ENCODE measurements at places on chromosomes 6 and 20.

DNA sequence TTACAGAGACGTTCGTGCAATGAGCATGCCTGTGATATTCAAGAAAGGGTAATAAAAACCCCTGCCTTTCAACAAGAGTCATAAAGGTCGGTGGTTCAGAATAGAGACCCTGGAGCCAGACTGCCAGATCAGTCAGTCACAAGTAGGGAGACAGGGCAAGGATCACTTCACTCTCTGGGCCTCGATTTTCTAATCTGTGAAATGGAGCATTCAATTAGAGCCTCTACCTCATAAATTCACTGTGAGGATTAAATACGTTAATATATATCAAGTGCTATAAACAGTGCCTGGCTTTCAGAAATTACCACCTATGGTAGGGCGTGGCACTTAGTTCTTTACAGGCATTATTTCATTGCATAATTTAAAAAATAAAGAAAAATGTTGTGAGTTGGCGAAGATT lies 43.7 kb upstream of the EYA2 start:
- no peak for DNase-seq

GRCh38 chr20:16703570-16703969 lies 26.3 kb upstream of the SNRPB2 start:
- DNase-seq, result no peak

DNA sequence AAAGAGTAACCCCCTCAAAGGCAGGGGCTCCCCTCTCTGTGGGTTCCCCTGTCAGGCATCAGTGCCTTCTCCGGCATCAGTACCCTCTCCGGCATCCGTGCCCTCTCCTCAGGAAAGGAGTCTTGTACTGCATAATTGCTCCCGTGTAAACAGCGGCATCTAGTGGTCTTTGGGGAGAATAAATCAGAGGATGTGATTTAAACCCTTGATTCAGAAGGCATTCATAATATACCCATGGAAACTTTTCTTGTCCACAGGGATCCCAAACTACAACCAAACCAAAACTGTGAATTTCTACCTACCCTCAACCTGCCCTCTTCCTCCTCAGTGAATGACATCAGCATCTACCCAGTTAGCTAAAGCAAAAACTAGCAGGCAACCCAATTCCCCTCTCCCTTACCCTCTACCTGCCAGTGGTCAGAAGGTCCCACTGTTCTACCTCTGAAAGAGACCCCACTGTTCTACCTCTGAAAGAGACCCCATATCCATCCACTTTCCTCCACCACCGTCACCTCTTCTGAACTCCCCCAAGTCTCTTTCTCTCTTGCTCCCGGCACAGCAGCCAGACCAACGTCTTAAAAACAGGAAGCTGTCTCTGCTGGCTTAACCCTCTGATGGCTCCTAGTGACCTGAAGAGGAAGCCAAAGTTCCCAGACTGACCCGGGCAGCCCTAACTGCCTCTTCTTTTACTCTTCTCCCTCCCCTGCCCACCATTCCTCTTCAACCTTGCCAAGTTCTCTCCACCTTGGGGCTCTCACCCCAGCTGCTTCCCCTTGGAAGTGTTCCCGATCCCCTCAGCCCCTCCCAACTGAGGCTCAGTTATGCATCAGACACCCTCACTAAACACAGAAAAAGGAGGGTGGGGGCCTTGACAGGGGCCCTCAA lies 27.2 kb downstream of the UBE2V1 start:
- DNase-seq, result peak; percentile 79

DNA sequence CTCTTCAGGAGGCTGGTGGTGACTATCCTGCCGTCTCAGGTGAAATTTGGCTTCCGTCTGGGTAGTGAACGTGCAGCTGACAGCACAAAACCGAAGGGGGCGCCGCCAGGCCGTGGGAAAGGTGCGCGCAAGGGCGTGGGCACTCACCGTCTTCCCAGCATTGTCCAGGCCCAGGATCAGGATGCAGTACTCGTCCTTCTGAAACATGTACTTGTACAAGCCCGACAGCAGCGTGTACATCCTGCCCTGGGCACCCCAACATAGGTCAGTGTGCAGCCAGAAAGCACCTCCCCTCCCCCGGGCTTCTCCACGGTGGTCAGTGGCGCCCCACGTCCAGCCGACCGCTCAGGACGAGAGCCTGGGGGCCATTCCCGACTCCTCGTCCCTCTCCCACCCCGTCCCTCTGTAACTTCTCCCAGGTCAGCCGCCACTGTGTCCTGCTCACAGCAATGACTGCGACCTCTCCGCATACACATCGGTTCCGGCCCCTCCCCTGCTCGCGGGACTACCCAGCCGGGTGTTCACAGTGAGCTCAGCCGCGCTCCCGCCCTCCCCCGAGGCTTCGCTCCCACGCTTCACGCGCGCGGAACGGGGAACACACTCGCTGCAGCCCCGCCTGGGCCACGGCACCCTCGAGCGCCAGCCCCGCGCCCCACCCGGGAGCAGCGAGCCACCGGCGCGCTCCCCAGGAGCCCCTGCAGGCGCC lies 771 bp downstream of the ARFRP1 start:
- peak; percentile 60 for DNase-seq

DNA sequence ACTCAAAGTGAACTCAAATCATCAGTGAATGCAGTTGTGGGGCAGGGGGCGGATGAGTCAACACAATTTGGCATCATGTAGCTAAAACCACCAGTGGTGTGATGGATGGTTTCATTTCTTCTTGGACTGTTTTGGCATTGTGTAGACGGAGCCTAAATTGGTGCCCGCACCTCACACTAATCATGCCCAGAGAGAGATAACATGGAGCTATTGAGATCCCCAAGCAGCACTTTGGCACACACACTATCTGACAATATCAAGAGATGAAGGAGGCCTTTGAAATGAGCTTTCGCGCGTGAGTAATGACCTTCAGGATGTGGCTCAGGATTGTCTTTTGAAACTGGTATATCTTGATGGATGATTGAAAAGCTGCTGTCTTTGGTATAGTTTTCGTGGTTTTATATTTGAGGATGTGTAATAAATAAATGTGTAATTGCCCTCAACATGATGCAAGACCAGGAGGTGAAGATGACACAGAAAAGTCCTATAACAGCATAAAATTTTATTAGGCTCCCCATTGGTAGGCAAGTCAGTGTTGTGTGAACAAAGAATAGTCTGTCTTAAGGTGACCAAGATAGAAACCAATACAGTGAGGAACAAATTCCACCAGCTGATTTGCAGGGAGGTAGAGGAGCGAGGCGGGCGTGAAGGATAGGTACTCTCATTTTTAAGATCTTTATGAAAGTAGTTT lies 174.2 kb downstream of the TSHZ2 start:
- DNase-seq, result no peak

DNA sequence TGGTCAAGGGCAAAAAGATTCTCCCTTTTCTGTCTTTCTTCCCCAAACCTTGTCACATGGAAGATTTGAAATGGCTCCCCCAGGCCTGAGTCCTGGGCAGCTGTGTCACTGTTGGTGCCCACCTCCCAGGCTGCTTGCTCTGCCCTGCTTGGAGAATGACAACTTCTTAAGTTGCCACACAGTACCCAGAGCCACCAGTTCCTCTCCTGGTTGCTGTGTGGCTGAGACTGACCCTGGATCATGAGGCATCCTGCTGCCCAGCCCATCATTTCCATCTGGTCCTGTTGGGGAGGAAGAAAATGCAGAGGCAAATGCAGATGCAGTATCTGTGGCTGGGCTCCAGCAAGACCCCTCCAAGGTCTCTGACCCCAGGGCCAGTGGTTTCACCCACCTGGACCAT lies 113.7 kb downstream of the PHACTR3 start:
- DNase-seq, result no peak

GRCh38 chr6:40804905-40805304 lies 217.7 kb upstream of the LRFN2 start:
- DNase-seq, result no peak

GRCh38 chr6:3798055-3798919 lies 46.8 kb upstream of the PXDC1 start:
- DNase-seq, result no peak

DNA sequence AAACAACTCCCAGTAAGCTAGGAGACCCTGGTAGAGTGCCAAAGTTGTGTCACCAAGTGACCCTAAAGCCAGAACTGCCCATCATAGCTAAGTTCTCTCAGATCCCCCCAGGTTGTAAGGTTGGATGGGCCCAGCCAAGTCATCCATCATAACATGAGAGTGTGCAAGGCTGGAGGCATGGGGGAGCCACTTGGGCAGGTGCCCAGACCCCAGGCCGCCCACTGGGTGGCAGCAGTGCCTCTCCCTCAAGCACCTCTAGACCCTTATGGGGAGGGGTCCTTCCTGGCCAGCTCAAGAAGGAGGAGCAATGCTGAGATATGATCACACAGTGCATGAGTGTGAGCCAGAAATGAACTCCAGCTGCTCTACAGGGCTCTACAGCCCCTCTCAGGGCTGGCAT lies 154.5 kb downstream of the MYLK4 start:
- no peak for DNase-seq

DNA sequence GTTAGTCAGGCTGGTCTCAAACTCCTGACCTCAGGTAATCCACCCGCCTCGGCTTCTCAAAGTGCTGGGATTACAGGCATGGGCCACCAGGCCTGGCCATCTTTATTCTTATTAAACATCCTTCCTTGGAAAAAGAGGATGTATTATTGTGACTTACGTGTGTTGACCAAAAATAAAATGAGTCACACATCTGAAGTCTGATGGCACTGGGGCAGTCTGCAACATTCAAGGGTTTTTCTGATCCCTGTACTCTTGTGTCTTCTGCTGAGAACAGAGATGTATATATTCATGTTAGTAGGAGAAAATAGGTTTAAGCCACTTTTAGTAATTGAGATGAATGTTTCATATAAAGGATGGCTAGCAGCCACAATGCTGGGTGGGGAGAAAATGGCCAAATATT lies 129.9 kb upstream of the RIPOR2 start:
- no peak for DNase-seq

GRCh38 chr6:33744001-33744848 lies 2.5 kb downstream of the IP6K3 start:
- peak; percentile 89 for DNase-seq

DNA sequence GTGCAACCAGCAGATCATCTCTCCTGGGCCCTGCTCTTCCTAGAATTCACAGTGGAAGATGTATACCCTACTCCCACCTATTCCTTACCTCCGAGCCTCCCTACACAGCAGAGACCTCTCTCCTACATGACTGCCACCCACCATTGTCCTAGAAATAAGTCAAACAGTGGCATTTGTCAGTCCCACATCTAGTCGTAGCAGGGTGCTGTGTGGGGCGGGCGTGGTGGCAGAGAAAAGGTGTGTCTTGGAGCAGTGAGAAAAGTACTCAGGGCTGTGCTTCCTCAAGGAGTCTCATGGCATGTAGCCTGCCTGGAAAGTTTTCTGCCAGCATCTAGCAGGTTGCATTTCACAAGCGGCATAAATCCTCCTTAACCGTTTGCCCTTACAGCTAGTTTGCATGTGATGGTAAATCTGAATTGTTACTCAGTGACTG lies 59.4 kb upstream of the PTGIS start:
- no peak for DNase-seq

DNA sequence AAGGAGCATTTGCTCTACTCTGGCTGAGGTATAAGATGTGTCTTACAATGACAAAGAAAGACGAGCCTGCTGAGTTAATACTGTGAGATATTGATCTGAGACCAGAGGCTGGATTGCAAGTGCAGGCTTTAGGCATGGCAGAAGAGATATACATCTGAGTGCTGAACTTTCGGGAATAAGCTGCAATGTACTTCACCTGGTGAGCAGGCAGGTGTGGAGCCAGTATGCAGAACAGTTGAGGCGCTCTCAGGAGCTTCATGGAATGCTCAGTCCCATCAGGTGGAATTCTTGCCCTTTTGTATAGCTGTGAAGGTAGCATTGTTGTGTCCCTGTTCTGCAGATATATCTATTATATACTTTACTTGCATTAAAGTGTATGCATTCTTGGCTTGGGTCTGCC lies 179.3 kb upstream of the RIMS1 start:
- DNase-seq, result no peak

GRCh38 chr20:44001667-44002596 lies 87.3 kb downstream of the TOX2 start:
- no peak for DNase-seq

- DNase-seq, result no peak
Measured at GRCh38 chr6:34057790-34058189, 88.1 kb downstream of the GRM4 start.

- no peak for DNase-seq
Measured at GRCh38 chr6:137690721-137691120, 176.3 kb upstream of the TNFAIP3 start.

GRCh38 chr6:167738386-167738785 lies 88.3 kb upstream of the AFDN start:
- DNase-seq, result no peak

- DNase-seq, result peak; percentile 15
Measured at GRCh38 chr6:129475477-129476247, 234.3 kb downstream of the ARHGAP18 start.

- DNase-seq, result peak; percentile 27
Measured at GRCh38 chr6:137975188-137975940, 108.3 kb downstream of the TNFAIP3 start.

DNA sequence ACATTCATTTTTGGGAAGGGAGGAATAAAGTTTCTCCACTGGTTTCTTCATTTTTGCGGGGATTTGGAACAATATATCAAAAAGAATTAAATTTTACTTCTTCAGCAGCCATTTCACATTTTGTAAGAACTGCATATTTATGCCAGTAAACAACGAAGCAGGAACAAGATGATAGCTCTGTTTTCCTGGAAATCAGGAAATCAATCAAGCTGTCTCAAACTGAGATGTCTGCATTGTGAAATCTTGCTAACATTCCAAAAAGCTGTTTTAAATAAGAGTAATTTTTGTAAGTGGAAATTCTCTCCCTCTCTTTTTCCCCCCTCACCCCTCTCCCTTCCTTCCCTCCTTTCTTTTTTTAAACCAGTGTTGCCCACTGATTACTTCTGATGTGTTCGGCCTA lies 20.0 kb downstream of the MAPK13 start:
- DNase-seq, result no peak

DNA sequence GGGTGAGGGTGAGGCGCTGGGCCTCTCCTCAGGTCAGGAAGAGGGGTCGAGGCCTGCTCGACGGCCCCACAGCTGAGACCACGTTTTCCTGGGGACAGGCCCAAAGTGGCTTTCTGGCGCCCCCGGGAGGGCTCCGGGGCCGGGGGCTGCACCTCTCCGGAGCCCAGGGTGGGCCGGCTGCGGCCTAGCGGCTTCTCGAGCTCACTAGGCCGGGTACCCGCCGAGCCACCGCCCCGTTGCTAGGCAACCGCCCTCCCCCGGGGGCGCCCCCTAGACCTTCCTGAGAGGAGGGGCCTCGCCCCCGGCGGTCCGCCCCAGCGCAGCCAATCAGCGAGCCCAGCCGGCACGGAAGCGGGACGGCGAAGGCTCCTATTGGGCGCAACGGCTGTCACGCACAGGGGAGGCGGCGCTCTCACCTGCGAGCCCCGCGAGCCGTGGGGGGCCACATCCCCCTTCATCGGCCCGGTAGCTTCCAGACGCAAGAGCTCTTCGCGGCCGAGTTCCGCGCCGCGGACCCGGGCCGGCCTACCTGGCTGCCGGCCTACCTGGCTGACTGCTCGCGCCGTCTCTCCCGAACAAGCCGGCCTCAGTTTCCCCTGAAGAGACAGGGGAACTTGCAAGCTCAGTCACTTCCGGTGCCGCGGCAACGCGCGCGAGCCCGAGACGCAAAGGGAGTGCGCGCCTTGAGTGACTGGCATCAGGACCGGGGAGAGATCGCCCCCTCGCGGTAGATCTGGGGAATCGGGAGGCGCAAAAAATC lies 831 bp upstream of the BCL2L1 start:
- peak; percentile 99 for DNase-seq

Data from astrocyte of the hippocampus (primary cell).